ENCODE measurements at places on chromosomes 13 and 19. TPM values are rescaled to one million over a fixed set of nuclear protein-coding genes. Genes with fewer than 3 reads are reported as not detected.

DNA sequence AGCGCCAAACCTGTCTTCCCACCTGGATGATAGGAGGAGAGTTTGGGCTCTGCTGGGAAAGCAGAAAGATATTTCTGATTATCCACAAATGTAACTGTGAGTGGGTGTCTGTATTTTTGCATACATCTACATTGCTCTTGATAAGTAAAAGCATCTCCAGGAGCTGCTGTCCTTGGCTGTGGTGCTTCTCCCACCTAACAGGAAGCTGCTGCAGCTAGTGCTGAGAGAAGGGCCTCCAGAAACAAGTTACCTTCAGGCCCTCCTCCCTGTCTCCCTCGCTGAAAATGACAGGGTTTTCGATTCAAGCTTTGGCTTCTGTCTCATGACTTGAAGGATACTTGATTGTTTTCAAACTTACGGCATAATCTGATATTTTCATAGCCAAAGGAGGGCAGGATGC lies 90.1 kb downstream of the FOXO1 start:
- DNase-seq, result no peak

GRCh38 chr13:30466841-30467252 lies 1.1 kb upstream of the HMGB1 start:
- DNase-seq, result no peak

DNA sequence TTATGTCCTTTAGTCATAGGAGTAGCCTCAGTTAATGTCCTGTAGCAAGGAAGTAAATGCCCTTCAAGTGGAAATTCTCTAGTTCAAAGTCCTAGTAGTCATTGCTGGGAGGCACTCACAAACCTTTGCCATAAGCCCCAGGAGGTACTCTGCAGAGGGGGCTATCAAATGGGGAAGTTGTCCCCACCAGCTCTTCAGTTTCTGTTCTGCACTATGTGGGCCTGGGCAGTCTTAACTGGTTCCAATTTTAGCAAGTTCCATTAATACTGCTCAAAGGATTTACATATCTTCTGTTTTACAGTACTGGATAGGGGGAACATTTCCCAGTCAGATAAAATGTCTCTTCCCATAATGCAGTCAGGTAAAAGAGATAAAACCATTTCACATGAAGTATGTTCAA lies 101.3 kb downstream of the B3GLCT start:
- DNase-seq, result no peak

Gene CYP2F1
- total RNA-seq, result not detected

Gene PRKCSH
- 85.8 TPM for total RNA-seq

DNA sequence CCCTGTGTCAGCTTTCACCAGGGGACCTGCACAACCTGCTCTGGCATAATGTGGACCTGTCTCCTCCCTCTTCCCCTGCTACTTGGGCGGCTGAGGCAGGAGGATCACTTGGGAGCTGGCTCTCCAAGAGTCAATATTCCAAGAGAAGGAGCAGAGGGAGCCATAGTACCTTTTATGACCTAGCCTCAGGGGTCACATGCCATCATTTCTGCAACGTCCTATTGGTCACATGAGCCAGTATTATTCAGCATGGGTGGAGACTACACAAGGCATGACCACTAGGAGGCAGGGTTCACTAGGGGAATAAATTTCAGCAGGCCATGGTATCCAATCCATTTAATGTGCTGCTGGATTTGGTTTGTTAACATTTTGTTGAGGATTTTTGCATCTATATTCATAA lies 12.0 kb upstream of the SHFL start:
- DNase-seq, result no peak

GRCh38 chr19:45630463-45630862 lies 8.7 kb downstream of the EML2 start:
- peak; percentile 96 for DNase-seq

- DNase-seq, result no peak
Measured at GRCh38 chr19:44900328-44901244, 5.0 kb upstream of the APOE start.

Gene MAP4K1
- total RNA-seq, result 0.25 TPM

DNA sequence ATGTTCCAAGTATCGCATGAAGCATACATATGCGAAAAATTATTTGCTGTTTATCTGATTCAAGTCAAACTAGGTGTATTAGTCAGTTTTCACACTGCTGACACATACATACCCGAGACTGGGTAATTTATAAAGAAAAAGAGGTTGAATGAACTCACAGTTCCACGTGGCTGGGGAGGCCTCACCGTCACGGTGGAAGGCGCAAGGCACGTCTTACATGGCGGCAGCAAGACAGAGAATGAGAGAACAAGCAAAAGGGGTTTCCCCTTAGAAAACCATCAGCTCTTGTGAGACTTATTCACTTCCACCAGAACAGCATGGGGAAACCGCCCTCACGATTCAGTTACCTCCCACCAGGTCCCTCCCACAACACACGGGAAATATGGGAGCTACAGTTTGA lies 13.0 kb upstream of the PROZ start:
- no peak for DNase-seq

Gene CEACAM8
- not detected for total RNA-seq

Gene APOC4
- not detected for total RNA-seq

DNA sequence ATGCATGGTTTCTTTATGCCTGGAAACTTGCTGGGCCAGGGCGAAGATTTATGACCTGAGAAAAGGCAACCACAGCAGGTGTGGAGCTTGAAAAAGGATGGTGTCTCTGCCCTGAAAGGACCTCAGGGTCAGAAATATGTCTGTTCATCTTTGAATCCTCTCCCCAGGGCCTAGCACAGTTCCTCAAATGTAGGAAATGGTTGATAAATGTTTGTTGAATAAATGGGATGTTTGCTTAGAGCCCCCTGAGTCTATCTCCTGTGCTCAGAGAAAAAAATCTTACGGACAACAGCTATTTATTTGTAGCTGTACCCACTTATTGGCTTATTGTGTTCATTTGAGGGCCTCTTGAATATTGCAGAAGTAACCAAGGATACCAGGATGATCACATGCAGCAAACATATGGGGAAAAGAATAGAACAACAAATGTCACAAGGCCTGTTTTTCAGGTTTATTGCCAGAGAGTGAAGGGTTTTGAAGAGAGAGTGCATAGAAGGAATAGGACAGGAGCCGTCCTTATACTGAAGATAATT lies 114.5 kb downstream of the KLF5 start:
- DNase-seq, result no peak

DNA sequence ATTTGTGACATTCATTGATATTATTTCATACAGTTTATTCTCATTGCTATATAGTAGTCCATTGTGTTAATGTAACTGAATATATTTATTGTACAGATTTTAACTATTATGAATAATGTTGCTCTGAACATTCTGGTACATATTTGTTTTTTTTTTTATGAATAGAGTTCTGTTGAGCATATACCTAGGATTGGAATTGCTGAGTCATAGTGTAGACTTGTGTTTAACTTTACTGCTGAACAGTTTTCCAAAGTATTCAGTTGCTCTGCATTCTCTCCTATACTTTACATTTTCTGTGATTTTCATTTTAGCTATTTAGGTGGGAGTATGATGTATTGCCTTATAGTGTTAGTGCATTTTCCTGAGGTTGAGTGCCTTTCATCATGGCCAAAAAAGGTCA lies 97.5 kb downstream of the MAB21L1 start:
- DNase-seq, result peak; percentile 13

- no peak for DNase-seq
Measured at GRCh38 chr13:98787173-98787572, 34.7 kb upstream of the SLC15A1 start.

Gene ATP11A
- 18.6 TPM for total RNA-seq

Gene LILRA6
- total RNA-seq, result not detected

DNA sequence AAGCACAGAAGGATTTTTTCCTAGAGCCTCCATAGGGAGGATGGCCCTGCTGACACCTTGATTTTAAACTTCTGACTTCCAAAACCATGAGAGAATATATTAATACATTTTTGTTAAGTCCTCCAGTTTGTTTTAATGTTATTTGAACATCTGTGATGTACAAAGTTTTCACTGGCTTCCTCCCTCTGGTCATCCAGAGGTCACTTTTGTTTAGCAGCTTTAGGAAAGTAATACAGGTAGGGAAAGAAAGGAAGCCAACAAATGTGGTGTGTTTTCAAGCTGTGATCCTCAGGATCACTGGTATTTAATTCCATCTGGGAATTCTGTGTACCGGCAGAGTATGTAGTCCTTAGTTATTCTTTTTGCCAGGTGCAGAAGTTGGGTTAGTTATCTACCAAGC lies 488.8 kb upstream of the ATXN8OS start:
- no peak for DNase-seq

- no peak for DNase-seq
Measured at GRCh38 chr19:58561373-58562121, 3.1 kb upstream of the UBE2M start.

DNA sequence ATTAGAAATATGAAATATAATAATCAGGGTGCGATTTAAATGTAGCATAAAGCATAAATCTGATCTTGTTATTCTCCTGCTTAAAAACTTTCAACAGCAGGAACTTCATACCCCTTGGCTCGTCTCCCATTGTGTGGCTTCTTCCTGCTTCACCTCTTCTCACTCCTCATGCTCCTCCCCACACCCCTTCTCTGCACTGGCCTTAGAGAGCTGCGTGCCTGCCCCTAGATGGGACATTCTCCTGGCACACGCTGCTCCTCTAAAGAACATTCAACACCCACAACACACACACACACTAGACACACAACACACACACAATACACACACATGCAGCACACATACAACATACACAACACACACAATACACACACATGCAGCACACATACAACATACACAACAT lies 104.6 kb upstream of the RAP2A start:
- no peak for DNase-seq

DNA sequence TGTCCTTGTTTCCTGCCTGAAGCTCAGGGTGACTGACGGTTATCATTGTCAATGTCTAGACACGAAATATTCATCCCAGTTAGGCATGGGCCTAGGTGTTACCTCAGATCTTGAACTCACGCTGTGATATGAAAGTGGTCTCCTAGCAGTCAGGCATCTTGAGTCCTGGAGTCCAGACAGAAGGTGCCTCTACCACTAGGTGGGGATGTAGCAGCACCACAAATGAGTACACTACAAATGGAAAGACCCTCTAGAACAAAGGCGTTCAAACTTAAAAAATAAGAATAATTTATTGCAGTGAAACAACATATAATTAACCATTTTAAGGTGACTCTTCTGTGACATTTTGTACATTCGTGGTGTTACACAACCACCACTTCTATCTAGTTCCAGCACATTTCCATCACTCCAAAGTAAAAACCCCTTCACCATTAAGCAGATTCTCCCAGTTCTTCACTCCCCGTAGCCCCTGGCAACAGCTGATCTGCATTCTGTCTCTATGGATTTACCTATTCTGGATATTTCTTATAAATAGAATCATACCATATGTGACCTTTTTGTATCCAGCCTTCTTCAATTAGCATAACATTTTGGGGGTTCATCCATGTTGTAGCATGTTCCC lies 11.9 kb upstream of the FRY start:
- DNase-seq, result peak; percentile 56

Gene CGB3
- total RNA-seq, result not detected

- DNase-seq, result no peak
Measured at GRCh38 chr13:28751175-28751960, 32.6 kb upstream of the SLC46A3 start.

DNA sequence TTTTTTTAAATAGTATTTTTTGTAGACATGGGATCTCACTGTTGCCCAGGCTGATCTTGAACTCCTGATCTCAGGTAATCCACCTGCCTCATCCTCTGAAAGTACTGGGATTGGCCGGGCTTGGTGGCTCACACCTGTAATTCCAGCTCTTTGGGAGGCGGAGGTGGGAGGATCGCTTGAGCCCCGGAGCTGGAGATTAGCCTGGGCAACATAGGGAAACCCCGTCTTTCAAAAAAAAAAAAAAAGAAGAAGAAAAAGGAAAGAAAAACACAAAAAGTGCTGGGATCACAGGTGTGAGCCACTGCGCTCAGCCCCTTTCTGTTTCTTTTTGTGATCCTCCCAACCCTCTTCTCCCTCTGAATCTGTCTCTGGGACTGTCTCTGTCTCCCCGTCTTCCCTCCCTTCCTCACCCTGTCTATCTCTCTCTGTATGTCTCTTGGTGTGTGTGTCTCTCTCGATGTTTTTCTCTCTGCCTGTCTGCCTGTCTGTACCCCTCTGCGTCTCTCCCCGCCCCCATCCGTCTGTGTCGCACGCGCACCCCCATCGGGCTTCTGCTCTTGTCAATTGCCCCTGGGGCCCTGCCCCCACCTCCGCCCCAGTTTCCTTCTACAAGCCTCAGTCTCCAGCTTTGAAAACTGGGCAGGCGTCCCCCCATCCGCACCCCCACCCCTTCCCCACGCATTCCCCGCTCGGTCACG lies 540 bp upstream of the ZFP36 start:
- no peak for DNase-seq

Gene PRR22
- total RNA-seq, result not detected

DNA sequence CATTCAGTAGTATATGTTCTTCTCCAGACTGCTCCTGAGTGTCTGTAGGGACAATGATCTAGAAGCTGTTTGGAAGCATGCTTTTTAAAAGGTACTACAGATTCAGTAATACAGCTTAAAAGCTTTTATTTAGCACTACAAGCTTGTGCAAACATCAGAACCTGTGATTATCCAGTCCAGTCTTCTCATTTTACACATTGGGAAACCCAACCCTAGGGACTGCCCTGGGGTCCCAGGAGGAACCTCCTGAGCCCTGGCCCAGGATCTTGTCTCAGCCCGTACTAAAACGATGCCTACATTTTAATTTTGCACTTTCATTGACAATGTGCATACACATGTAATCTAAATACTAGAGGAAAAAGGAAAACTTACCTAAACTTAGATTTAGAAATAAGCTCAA lies 12.5 kb downstream of the DOCK9 start:
- DNase-seq, result no peak

DNA sequence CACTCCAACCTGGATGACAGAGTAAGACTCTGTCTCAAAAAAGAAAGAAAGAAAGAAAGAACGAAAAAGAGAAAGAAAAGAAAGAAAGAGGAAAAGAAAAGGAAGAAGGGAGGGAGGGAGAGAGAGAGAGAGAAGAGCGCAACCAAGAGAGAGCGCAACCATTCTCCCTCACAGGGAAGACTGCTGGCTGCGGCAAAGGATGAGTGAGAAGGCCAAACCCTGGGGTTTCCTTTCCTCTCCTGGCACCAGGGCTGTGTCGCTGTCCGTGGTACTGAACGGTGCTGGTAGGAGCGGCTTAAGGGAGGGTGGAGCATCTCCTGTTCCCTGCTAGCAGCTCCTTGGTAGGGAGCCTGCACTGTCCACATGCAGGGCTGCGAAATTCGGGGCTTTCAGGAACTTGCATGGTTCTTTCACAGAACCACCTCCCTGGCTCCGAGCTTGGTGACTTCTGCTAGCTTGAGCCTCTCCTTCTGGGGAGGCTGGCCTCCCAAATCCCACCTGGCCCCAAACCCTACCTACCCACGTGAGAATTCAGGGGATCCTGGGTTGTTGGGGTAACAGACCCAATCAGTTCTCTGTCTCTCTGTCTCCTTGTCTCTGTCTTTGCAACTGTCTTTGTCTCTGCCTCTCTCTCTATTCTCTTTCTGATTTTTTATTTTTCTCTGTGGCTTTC lies 51.1 kb upstream of the ZNRF4 start:
- peak; percentile 57 for DNase-seq

Data from renal cortical epithelial cell (primary cell).